ENCODE measurements at places on chromosomes 4 and X. TPM values are rescaled to one million over a fixed set of nuclear protein-coding genes. Genes with fewer than 3 reads are reported as not detected.

The MAB21L2 gene
- 64.4 TPM for polyA plus RNA-seq

The TMPRSS11F gene
- not detected for polyA plus RNA-seq

The ODAPH gene
- 0.19 TPM for polyA plus RNA-seq

The GPR143 gene
- 5.3 TPM for polyA plus RNA-seq

The FDCSP gene
- not detected for polyA plus RNA-seq

The BRS3 gene
- 0.51 TPM for polyA plus RNA-seq

GRCh38 chrX:104195489-104196084 lies 29.3 kb downstream of the FAM199X start:
- no peaks in the 10 kb centered on the region for H3K36me3 ChIP-seq
- no peak overlapping the region for H3K4me3 ChIP-seq
- H3K4me1 ChIP-seq = no peaks in the 10 kb centered on the region
- H3K27ac ChIP-seq = no peak overlapping the region
- DNase-seq = peak; percentile 67
- H3K27me3 ChIP-seq = no peaks in the 10 kb centered on the region

GRCh38 chr4:129808242-129808641 lies 712.3 kb downstream of the C4orf33 start:
- H3K4me3 ChIP-seq = no peak overlapping the region
- DNase-seq = no peak
- H3K4me1 ChIP-seq = no peaks in the 10 kb centered on the region
- H3K27ac ChIP-seq = no peak overlapping the region
- no peaks in the 10 kb centered on the region for H3K27me3 ChIP-seq

- peak overlapping the region; percentile 21 for H3K27ac ChIP-seq
- peaks cover 3% of the 10 kb centered on the region for H3K4me1 ChIP-seq
- no peak overlapping the region for H3K4me3 ChIP-seq
- H3K36me3 ChIP-seq = no peaks in the 10 kb centered on the region
- no peak for DNase-seq
Measured at GRCh38 chrX:38612281-38612680, 50.9 kb downstream of the TSPAN7 start.

DNA sequence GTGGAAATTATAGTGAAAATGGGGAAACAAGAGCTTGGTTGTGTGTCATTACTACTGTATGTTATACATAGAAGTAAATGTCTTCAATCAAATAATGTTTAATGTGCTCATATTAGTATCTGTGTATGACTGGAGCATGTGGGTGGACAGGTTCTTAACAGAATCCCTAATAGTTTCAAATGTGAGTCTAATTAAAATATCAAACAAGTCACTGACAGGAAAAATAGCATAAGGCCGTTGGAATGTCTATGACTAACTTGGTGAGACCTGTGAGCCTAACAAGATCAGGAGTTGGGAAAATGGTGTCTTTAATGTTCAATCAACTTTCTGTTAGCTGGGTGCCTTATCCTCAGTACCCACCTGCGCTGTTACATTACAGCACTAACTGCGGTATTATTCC lies 6.2 kb upstream of the CXCL3 start:
- no peak overlapping the region for H3K4me3 ChIP-seq
- H3K36me3 ChIP-seq = no peaks in the 10 kb centered on the region
- H3K27ac ChIP-seq = no peak overlapping the region
- H3K27me3 ChIP-seq = no peaks in the 10 kb centered on the region
- DNase-seq = no peak
- H3K4me1 ChIP-seq = no peaks in the 10 kb centered on the region

- H3K27ac ChIP-seq = no peak overlapping the region
- H3K27me3 ChIP-seq = peaks cover 3% of the 10 kb centered on the region
- H3K4me1 ChIP-seq = no peaks in the 10 kb centered on the region
- H3K4me3 ChIP-seq = peak overlapping the region; percentile 44
- DNase-seq = no peak
- no peaks in the 10 kb centered on the region for H3K36me3 ChIP-seq
Measured at GRCh38 chrX:72573158-72573511, 492 bp upstream of the HDAC8 start.

DNA sequence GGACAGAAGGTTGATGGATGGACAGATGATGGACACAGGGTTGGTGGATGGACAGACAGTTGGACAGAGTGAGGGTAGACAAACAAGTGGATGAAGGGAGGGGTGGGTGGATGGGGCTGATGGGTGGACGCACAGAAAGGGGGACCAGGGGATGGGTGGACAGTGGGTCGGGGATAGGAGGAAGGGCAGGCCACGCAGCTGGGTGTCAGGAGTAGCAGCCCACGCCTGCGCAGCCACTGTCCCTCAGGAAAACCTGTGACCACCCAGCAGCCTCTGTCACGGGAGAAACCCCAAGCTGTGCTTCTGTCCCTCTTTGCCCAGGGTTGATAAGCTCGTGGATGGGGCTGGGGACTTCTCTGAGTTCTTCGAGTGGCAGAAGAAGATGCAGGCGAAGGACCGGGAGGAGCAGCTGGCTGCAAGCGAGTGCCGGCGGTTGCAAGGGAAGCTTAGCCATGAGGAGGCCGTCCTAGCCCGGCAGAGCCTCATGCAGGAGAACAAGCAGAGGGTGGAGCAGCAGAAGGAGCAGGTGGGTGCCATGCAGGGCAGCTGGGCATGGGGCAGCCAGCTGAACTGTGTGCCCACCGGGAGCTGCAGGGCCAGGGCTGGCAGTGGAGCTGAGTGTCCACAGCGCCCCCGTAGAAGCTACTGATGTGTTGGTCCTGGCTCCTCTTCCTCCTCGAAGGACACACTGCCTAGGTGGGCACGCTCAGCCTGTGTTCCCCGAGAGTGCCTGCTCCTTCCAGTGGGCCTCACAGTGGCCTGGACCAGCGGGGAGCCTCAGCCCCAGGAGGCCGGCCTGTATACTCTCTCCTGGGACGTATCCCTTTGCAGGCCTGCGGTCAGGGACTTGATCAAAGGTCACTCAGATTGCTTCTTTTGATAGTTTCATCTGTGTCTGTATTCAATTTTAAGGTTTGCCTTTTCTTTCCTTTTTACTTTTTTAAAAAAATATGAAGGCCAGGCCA lies 16.8 kb upstream of the RNF4 start:
- no peak for DNase-seq
- no peaks in the 10 kb centered on the region for H3K4me1 ChIP-seq
- no peak overlapping the region for H3K4me3 ChIP-seq
- H3K36me3 ChIP-seq = peaks cover 6% of the 10 kb centered on the region
- no peak overlapping the region for H3K27ac ChIP-seq
